Stimulated activated CD4-positive, alpha-beta T cell treated with anti-CD3 and anti-CD28 coated beads, Interleukin-1b, Interleukin-23, amount 100 ng/mL, for 1 hour (primary cell): ENCODE measurements at places on chromosomes 2 and 18.

- DNase-seq, result no peak
Measured at GRCh38 chr2:13003500-13003899, 286.8 kb downstream of the TRIB2 start.

DNA sequence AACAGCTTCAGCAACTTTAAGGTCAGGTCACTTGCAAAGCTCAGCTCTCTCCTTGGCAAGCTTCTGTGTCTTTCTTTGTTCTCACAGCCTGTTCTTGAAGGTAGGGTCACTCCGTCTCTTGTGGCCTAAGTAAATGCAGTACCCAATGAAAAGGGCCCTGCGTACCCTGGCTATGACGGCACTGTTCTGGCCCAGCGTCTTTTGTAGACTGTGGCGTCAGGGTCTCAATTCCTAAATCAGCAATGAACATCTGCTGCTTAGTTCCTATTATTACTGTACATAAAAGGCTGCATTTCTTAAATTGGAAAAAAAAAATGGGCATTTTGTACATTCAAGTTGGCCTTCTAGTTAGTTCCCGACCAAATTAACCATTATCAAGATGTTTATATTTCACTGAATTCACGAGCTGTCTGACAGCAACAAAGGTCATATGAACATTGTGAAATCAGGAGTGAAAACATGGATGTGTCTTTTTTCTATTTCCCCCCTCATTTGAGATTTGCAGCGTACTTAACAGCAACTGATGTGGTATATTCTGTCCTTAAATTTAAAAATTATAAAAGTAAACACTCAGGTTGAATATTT is 17.0 kb upstream of the MTCL1 start:
- no peak for DNase-seq

DNA sequence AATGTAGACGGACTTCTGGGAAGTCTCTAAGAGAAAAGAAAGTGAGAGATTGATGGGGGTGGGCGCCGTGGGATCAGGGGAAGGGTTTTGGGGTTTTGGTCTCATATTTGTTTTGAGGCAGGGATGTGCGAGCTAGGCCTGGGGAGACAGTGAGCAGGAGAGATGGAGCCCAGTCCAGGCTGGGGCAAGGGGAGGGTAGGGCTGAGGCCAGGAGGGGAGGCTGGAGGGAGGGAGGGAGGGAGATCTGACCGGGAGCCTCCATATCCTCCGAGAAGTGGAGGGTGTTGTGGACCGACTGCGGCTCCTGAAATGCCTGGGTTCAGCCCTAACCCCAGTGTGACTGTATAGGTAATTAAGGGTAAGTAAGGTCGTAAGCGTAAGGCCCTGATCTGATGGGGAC is 72.8 kb upstream of the ODC1 start:
- no peak for DNase-seq

GRCh38 chr2:128452024-128452411 is 133.3 kb upstream of the HS6ST1 start:
- DNase-seq, result no peak

GRCh38 chr2:25558262-25558661 is 115.1 kb downstream of the DTNB start:
- no peak for DNase-seq

DNA sequence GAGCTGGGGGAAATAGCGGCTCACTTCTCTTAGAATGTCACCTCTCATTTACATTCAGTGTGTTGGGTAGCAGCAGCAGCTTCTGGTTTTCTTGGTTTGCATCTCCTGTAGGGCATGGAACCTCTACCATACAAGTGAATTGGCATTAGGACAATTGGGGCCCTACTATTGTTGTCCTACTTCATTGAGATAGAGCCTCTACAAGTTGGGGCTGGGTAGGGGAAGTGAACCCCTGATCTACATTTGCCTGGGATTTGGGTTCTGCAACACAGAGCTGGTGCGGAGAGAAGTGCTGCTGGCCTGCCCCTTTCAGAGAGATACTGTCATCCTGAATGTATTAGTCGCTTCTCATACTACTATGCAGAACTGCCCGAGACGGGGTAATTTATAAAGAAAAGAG is 391.6 kb upstream of the HS6ST1 start:
- DNase-seq, result no peak

- DNase-seq, result no peak
Measured at GRCh38 chr2:205741256-205741978, 59.1 kb downstream of the NRP2 start.

DNA sequence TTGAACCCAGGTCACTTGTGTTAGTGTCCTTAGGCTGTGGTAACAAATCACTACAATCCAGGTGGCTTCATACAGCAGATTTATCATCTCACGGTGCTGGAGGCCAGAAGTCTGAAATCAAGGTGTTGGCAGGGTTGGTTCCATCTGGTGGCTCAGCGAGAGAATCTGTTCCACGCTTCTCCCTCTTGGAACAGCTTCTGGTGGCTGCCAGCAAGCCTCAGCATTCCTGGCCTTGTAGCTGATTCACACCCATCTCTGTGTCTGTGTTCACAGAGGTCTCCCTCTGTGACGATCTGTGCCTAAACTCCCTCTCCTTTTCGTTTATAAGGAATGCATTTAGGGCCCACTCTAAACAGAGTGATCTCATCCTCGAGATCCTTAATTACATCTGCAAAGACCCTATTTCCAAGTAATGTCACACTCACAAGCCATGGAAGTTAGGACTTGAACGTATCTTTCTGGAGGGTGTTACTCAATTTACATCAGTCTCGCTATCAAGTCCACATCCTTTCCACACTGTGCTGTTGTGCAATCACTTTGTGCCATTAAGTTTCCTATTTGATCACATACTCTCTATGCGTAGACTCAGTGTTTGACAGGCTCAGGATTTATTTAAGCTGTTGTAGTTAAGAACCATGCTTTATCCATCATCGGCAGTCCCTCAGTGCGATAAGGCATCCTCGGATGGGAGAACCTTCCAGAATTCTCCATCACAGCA is 164.4 kb downstream of the SOCS6 start:
- DNase-seq, result no peak

DNA sequence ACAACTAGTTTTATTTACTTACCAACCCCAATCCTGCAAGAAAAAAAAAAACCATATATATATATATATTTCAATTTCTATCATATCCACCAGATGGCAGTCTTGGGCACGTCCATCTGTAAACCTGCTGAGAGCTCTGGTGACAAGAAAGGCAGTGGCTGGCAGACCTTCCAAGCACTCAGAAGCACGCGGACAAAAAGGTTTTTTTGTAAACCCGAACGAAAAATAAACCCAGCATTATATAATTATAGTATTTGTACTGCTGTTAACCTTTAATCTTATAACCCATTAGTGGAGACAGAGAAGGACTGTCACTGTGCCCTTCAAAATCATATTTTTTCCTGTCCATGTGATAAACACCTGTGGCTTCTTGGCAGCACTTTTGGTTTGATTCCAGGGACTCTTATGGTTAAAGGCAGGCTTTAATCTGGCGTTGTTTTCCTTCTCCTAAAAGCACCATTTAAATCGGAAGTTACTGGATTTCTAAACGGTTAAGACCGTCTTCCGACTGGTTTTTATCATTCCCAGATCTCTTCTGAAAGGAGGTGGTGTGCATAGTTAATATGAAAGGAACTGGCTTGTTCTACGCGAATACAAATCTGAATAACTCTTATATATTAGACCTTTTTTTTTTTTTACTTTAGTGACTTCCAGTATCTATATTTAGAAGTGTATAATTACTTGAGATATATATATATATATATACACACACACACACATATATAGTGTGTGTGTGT is 31.0 kb upstream of the SLC3A1 start:
- no peak for DNase-seq

DNA sequence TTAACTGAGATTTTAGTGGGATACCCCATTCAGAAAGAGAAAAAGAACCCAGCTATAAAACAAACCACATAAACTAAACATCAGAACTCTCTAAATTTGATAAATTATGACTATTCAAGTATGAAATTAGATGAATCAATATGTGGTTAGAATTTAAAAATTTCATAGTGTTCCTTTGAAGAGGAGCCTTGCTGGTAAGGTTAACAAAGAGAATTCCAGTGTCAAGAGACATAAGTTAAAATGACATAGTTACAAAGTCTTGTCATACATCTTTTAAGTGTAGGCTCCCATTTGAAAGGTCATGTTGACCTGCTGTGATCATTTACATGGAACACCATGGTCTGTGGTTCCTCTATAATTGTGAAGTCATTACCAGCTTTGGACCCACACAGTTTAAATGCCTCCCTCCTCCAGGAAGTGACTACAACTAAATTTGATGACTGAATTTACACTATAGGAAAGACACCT is 231.6 kb upstream of the ETAA1 start:
- no peak for DNase-seq

GRCh38 chr2:19435815-19436214 is 77.4 kb upstream of the OSR1 start:
- no peak for DNase-seq

DNA sequence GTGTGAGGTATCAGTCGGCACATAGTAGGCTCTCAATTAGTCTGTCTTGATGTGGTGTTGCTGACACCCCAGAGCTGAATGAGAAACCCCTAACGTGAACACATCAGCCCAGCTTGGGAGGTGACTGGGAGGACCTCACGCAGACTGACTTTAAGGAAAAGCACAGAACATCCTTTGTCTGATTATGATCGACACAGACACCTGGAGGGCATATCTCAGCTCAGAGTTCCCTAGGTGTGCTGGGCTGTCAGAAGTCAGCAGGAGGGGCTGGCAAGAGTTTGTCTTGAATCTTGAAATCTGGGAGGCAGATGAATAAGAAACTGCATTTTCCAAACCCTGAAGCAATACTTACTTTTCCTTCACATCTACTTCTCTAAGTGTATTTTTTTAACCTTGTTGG is 16.8 kb upstream of the MYCN start:
- DNase-seq, result no peak

DNA sequence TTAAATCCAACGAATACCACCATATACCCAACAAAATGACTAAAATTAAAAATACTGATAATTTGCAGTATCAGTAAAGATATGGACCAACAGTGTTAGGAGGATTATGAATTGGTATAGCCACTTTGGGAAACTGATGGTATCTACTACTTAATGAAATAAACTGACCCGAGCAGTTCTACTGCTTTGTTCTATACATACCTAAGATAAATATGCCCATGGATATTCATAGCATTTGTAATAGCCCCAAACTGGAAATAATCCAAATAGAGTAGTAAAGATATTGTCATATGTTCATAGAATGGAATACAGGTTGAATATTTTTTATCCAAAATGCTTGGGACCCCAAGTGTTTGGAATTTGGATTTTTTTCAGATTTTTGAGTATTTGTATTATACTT is 20.7 kb downstream of the PPP1CB start:
- DNase-seq, result no peak

DNA sequence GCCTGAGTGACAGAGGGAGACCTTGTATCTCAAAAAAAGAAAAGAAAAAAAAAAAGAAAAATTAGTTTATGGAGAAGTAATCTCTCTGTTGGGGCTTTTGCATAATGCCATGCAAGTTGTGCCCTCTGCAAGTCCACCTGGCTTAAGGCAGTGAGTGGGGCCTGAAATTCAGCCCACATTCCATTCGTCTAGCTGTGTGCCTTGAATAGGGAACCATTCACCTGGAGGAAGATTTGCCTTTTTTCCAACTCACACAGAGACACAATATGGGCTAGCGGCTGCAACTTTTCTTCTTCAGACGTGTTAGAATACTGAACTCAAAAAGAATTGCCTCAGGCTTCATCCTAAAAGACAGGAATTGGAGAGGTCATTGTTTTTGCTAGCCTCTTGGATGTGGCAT is 160.0 kb upstream of the STON1 start:
- no peak for DNase-seq

- no peak for DNase-seq
Measured at GRCh38 chr2:223072826-223073225, 20.8 kb downstream of the KCNE4 start.

GRCh38 chr2:136051001-136051724 is 65.7 kb upstream of the DARS1 start:
- no peak for DNase-seq

DNA sequence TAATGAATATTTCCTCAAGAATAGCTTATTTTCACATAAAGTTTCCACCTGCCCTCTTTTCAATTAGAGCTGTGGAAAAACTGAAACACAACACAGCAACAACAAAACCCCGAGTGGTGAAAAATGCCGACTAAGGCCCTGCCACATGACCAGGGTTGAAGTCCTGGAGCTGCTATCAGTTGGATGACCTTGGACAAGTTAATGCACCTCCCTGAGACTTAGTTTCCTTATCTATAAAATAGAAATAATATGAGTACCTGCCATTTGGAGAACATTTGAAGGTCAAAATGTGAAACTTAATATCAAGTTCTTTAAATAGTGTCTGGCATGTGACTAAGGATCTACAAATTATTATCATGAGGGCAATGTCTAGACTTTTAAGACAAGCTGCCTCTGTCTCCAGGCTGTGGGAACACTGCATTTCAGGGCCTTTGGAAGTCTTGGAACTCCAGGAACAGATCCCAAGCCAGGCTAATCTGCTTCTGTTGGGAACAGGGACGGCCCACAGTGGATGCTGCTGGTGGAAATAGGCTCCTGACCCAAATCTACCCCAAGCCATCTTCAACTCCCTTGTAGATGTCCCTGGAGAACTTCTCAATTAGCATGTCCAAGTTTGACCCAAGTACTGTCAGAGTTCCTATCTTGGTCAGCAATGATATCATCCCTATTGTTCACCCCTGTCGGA is 42.0 kb upstream of the TRIB2 start:
- DNase-seq, result no peak

GRCh38 chr2:239152916-239153305 is 247.9 kb downstream of the HDAC4 start:
- no peak for DNase-seq

DNA sequence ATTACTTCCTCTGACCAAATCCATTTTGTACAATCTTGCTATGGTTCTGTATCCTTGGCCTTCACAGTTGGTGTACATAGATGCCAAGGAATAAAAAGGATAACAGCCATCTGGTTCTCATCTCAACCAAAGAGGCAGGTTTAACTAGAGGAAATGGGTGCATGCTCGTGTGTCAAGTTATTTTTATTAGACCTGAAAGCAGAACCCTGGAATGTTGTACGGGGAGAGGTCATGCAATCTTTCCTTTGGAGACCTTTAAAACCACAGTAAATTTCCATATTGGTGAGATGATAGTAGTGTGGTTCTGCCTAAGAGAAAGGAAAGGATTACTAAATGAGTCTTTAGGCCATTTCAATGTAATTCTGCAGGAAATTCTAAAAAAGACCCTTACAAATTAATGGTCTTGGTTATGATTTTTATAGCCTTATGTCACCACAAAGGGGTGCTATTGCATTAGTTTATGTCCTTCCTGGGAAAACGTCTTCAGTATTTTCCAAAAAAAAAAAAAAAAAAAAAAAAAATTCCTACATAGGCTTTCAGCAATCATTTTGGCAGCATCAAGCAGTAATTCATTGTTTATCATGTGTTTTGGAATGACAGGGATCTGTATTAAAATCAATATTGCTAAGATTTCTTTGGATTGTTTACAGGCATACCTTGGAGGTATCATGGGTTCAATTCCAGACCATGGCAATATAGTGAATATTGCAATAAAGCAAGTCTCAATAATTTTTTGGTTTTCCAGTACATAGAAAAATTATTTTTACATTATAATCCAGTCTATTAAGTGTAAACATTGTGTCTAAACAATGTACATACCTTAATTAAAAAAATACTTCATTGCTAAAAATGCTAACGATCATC is 270.8 kb downstream of the NYAP2 start:
- no peak for DNase-seq

- no peak for DNase-seq
Measured at GRCh38 chr18:77566604-77567003, 317.0 kb downstream of the GALR1 start.
